ENCODE measurements at places on chromosomes 6 and 20. TPM values are rescaled to one million over a fixed set of nuclear protein-coding genes. Genes with fewer than 3 reads are reported as not detected.
A peak's percentile ranks its signal among the peaks of the same experiment; 100 is the strongest.

GRCh38 chr6:32189742-32190053 is 304 bp downstream of the PBX2 start:
- no peak for DNase-seq

The RBPJL gene
- total RNA-seq, result not detected

DNA sequence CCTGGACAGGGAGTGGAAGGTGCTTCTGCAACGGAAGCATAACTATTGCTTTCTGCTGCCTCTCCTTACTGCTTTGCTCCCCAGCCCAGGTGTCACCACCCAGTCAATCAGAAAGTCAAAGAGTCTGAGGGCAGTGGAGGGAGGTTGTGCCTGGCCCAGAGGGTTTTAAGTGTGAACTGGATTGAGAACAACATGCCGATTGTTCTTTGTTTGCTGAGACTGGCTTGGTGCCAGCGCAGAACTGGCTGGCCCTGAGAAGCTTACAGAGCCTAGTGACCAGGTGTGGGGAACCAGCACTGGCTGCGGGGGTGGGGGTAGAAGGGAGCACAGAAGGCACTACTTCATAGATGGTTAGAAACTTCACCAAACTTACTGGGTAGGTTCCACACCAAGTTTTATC is 31.1 kb upstream of the ENPP4 start:
- no peak for DNase-seq

The HSPA12B gene
- not detected for total RNA-seq

DNA sequence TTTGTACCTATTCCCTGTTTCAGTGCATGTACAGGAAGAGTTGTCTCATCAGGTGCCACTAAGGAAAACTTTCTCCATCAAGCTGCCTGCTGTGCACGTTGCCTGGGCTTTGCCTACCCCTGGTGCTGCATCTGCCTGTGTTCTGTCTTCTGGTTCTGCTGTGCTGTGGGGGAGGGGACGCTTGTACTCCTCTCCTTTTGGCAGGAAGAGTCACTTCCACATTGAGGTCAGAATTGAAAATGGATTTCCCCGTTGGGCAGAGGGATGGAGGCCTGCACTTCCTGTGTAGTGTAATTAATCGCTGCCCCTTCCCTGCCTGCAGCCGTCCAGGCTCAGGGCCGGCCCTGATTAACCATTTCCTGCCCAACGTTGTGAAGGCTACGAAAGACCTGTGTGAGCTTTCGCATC is 153.3 kb downstream of the SCML4 start:
- DNase-seq, result no peak

The ECT2L gene
- not detected for total RNA-seq

The WFDC10B gene
- total RNA-seq, result not detected

DNA sequence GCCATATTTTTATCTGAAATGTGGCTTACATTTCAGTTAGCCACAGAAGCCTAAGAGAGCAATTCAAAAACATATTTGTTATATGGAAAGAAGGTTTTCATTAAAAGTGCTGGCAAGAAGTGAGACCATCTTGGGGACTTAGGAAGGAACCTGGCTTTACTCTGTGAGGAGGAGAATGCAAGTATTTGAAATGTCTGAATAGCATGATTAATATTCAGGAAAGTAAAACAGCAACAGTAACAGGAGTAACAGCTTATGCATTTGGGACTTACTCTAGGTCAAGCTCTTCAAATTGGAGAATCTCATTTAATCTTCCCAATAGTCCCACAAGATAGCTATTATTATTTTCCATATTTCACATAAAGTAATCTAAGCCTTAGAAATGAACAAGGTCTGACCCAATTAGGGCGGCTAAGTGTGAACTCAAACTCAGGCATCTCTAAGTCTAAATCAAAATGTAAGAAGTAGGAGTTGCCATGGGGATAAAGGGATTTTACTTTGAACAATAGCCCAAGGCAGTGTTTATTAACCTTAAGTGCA is 816.5 kb downstream of the BCKDHB start:
- no peak for DNase-seq

The EDN1 gene
- 0.28 TPM for total RNA-seq

The UTRN gene
- total RNA-seq, result 227 TPM

- no peak for DNase-seq
Observed at GRCh38 chr20:32606790-32607189, 21.7 kb upstream of the NOL4L start.

The RAET1L gene
- not detected for total RNA-seq

The UBE3D gene
- total RNA-seq, result 7.3 TPM

DNA sequence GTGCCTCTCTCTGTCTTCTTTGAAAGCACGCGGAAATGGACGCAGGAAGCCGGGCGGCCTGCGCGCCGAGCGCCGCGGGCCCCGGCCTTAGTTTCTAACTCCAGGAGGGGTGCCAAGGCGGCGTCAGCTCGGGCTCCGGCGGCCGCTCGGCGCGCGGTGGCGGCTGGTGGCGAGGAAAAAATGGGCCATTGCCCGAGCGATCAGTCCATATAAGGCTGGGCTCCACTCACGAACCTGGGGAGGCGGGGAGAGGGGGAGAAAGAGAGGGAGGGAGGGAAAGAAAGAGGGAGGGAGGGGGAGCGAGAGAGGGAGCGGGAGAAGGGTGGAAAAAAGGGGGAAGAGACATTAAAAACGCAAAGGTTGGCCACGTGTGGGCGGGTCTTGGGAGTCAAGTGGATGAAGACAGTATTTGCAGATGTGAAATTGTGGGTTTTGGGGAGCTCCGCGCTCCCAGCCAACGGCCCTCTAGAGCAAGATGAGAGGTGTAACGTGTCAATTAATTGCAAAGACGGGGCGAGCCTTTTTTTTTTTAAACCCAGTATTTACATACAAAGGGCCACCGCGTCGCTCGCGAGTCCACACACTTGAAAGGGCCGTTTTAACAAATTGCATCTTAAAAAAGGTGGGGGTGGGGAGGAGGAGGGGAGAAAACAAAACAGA is at the start of gene NKX2-2:
NKX2-2 (minus strand) TSS at position 184 of the 660 bp plus-strand sequence. CDS start 395 bp downstream, outside the sequence.
- no peak for DNase-seq

DNA sequence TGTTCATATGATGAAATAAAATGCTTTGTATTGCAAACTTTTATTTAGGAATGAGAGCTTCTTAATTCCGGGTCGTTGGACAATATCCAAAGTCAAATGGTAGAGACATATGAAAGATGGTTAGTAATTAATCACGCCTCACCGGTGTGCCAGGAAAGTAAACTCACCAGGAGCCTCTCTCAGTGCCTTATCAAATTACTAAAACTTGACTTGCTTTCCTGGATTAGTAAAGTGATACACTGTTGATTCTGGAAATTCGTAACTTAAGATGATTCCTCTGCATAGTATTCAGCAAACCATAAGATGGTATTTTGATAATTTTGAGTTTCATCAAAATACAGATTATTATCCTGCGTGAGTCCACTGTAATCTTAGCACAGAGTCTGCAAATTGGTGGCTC is 115.2 kb downstream of the PAX1 start:
- no peak for DNase-seq

- no peak for DNase-seq
Observed at GRCh38 chr6:143135325-143135724, 74.6 kb downstream of the AIG1 start.

- DNase-seq, result no peak
Observed at GRCh38 chr6:17877895-17878440, 109.5 kb downstream of the KIF13A start.

DNA sequence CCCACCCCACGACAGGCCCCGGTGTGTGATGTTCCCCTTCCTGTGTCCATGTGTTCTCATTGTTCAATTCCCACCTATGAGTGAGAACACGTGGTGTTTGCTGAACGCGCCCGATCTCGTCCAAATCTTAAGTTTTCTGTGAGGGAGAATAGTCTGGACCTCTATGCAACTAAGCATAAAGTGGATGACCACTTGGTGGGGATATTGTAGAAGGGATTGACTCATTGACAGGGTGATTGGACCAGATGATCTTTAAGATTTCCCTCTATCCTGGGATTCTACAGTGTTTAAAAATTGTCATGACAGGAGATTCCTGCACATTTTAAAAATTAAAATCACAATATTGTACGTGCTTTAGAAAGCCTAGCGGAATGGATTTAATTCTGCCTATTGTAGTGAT is 141.3 kb downstream of the TRMT11 start:
- no peak for DNase-seq

The CALHM4 gene
- total RNA-seq, result not detected

DNA sequence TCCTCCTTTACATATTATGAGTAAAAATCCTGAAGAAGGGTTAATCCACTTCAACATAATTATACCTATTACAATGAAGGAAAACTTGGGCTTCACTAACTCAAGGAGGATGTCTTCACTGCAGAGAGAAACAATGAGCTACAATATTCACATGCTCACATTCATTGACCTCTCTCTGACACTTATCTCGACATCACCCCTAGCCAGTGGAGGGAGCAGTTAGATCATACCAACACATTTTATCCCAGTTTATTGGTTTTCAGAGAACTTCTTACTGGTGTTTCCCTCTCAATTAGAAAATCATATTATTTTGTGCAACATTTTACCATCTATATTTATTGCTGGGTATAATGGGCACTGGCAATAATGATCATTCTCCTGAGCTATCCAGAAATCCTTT is 646.5 kb downstream of the TENT5A start:
- DNase-seq, result no peak

GRCh38 chr6:13351271-13351670 is 22.9 kb upstream of the TBC1D7 start:
- no peak for DNase-seq

GRCh38 chr6:28408076-28408802 is 8.7 kb upstream of the ZSCAN12 start:
- no peak for DNase-seq

DNA sequence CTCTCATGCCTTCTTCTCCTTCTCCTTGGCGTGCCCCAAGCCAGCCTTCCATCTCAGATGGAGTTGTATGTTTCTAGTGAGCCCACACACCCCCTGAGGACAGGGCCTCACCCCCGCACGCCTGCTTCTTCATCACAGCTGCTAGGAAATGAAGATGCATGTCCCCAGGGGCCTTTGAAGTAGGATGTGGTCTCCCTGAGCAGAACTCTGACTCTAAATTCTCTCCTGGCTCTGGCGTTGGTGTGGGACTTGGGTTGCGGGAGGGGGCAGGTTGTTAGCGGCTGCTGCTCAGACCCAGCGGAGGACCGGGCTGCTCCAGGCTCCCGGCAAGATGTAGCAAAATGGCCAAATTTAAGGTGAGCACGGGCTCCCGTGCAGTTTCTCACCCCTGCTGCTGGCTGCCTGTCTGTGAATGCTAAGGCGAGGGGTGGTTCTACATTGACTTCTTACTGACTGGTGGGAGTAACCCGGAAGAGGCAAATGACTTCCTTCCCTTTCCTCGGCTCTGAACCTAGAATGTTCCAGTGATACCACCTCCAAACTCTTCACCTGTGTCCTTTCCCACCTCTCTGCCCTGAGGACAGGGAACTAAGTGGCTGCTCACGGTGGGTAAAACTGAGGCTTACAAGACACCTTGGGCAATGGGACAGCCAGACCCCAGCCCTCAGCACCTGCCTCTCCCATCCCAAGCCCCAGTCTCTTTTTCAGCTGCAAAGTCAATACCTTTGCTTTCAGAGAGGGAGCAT is 8.8 kb downstream of the SYNJ2 start:
- DNase-seq, result no peak

DNA sequence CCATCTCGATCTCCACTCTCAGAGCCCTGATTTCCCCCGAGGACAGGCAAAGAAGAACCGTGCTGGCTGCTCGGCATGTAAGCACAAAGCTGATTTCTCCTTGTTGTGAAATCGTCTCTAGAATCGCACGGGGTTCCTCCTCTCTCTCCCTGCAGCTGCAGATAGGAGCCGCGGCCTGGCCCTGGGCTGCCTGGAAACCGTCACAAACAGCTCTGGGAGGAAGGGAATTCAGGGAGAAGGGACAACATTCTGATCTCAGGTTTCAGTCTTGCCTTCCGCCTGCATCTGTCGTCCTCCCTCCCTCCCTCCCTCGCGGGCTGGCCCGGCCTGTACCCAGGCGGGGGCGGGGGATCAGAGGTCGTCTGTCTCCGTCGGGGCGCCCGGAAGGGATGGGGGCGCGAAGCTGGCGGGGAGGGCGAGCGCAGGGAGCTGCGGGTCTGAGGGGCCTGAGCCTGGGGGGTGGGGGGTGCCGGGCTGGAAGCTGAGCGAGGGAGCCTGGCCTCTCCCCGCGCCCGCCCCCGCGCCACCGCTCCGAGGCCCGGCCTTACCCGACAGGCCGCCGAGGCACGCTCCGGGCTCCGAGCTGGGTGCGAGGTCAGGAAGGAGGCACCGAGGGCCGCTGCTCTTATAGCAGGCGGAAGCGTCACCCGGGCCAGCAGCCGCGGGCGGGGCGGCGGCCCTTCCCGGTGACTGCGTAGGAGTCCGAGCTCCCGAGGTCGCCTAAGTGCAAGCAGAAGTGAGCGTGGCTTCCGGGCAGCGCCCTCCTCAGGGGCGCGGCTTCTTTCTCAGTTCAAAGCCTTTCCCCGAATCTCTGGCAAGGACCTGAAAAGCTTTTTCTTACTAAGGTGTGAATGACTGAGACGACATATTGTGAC is at the start of gene SERPINB1:
SERPINB1 (minus strand) TSS at position 600 of the 875 bp plus-strand sequence. CDS start 1,277 bp downstream, outside the sequence.
- DNase-seq, result peak; percentile 69

DNA sequence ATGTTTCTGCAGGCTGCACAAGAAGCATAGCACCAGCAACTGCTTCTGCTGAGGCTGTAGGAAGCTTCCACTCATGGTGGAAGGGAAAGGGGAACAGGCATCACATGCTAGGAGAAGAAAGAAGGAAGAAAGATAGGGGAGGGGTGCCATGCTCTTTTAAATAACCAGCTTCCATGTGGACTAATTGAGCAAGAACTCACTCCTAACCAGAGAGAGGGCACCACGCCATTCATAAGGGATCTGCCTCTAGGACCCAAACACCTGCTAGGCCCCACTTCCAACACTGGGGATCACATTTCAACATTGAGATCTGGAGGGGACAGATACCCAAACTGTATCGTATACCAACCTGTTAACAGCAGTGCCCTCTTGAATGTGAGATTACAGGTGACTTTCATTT is 46.9 kb upstream of the ARMC2 start:
- DNase-seq, result no peak

DNA sequence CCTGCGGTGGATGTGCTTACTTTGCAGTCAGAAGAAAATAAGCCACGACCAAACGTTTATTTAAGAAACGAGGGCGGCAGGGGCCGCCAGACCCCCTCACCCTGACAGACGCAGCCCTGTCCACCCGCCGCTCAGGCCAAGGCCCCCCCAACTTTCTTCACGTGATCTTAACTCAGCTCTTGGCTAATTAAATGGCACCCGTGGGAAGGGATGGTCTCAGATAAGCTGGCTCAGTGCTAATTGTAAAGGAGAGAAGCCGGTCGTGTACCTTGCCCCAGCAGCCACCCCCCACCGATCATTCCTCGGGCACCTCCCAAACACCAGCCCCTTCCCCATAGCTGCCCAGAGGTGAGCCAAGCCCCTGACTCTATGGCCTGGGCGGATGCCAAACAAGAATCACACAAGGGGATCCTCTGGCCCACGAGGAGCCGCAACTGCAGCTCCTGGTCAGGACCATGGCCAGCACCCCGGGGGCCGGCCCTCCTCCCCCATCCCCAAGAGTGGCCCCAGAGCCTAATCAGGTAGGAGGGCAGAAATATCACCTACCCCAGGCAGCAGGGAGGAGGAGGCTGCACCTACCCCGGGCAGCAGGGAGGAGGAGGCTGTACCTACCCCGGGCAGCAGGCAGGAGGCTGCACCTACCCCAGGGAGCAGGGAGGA is 11.2 kb downstream of the KCNQ2 start:
- no peak for DNase-seq

The EFCAB8 gene
- 1.8 TPM for total RNA-seq
